ENCODE measurements at places on chromosomes 7 and 10.

- DNase-seq, result no peak
Measured at GRCh38 chr10:119061352-119061751, 19.3 kb downstream of the EIF3A start.

- no peak for DNase-seq
Measured at GRCh38 chr10:130885021-130885655, 426.4 kb downstream of the TCERG1L start.

DNA sequence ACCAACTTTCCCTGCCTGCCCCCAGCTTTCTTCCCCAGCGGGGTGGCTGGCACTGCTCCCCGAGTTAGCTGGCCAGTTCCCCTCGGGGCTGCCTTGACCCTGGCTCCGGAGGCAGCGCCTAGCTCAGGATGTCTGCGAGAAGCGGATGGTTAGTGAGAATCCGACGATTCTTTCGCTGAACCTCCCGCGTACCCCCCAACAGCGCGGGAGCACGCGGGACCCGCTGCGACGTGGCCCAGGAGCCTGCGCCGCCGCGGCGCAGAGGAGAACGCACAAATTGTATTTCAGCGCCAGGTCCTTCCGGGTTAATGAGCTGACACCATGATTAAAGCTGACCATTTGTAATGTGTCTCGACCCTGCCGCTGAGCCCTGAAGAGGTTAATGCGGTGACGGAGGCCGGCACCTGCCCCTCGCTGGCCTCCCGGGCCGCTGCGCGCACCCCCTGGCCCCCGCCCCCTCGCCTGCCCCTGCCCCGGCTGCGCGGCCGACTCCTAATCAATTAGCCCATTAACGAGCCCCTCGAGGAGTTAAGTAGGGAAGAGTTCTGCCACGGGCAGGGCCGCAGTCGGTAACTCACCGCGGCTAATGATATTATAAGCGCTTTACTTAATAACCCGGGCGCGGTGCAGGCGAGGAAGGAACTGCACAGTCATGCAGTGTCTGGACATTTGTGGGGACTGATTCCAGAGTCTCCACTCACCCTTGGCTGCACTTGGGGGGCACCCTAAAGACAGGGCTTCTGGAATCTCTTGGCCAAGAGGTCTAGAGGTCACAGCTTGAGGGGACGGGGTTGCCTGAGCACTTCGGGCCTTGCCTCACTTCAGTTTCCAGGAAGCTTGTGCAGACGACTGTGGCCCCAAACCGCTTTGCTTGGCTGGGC, 1.7 kb upstream of the HMX2 start:
- no peak for DNase-seq

- no peak for DNase-seq
Measured at GRCh38 chr10:122188706-122189105, 82.4 kb upstream of the BTBD16 start.
